ENCODE measurements at places on chromosomes 2 and 18.
A peak's percentile ranks its signal among the peaks of the same experiment; 100 is the strongest.

DNA sequence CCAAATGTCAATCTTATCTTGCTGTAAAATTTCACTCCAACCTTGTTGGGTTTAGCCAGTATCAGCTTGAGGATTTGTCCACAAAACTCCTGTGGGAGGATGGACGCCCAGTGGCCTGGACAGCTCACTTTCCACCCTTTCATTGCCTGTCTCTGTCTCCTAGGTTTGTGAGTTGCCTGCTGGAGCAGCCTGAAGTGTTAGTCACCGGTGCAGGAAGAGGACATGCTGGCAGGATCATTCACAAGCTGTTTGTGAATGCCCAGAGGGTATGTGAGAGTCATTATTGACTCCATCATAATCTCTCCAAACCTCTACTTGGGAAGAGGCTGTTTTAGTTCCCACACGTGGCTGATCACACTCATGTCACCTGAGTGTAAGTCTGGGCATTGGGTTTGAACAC is 112.3 kb downstream of the RAB3GAP1 start:
- no peak for DNase-seq

DNA sequence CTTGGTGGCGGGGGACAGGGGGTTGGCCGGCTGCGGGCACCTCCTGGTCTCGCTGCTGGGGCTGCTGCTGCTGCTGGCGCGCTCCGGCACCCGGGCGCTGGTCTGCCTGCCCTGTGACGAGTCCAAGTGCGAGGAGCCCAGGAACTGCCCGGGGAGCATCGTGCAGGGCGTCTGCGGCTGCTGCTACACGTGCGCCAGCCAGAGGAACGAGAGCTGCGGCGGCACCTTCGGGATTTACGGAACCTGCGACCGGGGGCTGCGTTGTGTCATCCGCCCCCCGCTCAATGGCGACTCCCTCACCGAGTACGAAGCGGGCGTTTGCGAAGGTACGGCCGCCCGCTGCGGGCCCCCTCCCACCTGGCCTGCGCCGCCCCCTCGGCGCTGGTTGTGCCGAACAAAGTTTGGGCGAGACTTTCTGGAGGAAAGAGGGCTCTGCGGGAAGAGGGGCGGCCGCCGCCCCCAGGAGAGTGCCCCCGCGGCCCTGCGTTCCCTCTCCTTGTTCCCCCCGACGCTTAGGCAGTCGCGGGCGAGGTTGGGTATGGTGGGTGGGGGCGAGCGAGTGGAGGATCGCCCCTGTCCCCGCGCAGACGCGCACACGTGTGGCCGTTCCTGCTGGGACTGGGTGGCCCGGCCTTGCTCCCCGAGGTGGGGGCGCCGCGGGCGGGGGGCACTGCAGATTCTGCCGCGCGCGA is 866 bp downstream of the CRIM1 start:
- DNase-seq, result peak; percentile 60

DNA sequence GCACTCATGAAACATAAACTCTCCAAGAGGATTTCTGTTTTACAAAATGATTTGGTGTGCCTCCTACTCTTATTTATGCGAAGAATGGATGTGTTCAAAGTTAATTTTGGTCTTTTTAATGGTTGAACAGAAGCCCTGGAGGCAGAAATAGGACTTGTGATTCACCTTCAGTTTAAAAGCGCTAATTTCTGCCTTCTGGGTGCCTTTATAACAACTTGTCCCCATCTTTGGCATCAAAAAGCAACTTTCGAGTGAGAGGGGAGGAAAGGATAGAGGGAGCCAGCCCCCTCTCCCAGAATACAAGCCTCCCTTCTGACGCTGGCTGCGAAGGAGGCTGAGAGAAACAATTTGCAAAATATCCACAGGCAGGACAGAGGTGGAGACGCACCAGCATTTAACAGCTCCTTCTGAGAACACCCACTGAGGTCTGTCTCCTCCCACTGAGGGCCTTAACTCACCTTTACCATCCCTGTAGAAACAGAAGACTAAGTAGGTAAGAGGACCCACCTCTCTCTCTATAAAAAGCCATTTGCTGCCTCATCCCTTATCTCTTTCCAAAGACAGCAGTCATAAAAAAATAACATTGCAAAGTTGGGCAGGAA is 24.3 kb upstream of the BCL11A start:
- DNase-seq, result no peak

- DNase-seq, result no peak
Observed at GRCh38 chr2:132825601-132826000, 155.6 kb upstream of the LYPD1 start.

DNA sequence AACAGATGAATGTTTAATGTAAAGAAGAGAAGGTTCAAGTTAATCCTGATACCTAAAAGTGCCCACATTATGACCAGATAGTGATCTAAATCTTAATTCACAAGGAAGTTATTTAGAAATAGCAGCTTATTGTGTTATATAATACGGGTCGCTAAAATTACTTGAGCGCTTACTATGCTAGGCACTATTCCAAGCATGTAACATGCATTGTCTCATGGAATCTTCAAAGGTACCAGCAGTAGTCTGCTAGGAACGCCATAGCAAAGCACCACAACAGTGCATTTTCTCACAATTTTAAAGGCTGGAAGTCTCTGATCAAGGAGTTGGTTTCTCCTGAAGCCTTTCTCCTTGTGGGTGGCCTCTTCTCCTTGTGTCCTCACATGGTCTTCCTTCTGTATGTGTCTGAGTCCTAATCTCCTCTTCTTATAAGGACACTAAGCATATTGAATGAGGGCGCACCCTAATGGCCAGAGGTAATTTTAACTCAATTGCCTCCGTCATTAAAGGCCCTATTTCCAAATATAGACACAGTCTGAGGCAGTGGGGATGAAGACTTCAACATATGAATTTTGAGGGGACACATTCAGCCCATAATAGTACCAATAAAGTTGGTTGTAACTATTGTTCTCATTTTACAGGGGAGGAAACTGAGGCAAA is 118.4 kb downstream of the LRRC30 start:
- no peak for DNase-seq

- DNase-seq, result no peak
Observed at GRCh38 chr2:218861645-218862318, 2.2 kb downstream of the WNT6 start.

- DNase-seq, result no peak
Observed at GRCh38 chr2:8421658-8422449, 260.0 kb upstream of the ID2 start.

GRCh38 chr2:45723857-45724256 is 72.4 kb downstream of the PRKCE start:
- no peak for DNase-seq

DNA sequence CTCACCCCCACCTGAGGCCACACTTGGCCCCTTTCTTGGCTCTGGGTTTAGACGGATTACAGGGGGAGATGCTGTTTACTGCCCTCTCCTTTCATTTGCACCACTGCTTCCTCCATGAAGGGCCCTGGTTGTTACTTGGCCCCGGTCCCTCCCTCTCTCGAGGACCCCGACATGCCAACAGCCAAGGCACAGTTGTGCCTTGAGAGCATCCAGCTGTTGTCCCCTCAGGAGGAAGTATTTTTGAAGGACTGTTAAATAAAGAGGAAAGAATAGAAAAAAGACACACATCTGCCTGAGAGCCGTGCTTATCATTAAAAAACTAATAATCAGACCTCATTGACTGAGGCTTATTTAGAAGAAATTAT is 44.0 kb downstream of the ITGB1BP1 start:
- no peak for DNase-seq

DNA sequence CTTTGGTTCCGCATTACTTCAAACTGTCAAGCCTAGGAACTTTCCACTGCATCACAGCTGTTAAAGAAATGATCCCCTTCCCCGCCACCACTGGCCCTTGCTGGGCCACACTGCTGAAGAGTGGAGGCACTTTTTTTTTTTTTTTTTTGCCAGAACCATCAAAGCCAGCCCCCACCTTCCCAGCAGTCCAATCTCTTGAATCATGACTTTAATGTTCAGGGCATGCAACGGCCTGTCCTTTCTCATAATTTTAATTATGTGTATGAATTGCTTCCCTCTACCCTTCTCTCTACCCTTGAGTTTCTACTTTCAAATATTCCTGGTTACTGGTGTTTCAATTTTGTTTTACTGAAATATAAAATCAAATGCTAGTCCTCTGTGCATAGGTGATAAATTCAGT is 102.1 kb upstream of the LMAN1 start:
- DNase-seq, result no peak

DNA sequence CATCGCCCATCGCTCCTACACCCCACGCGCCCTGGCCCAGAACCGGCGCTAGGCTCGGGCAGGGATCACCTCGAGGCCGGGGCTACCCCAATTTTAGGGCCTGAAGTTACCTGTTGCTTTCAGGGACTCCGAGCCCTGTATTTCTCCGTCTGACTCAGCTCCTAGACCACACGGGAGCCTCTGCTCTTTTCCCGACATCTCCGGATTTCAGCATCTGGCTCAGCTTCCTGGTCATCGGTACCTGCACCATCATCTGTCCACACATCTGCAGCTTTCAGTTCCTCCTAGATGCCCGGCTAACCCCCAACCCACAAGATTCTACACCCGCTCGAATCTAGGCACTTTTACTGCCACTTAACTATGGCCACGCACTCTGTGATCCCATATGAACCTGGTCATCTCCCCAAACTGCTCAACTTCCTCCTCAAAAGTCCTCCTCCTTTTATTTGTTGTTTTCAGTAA is 12.1 kb upstream of the HMSD start:
- no peak for DNase-seq

- DNase-seq, result peak; percentile 31
Observed at GRCh38 chr18:11518788-11519685, 90.4 kb upstream of the SLC35G4 start.

GRCh38 chr2:7886666-7887065 is 795.2 kb upstream of the ID2 start:
- DNase-seq, result no peak

- DNase-seq, result no peak
Observed at GRCh38 chr2:145987793-145988192, 1467.9 kb upstream of the ZEB2 start.

DNA sequence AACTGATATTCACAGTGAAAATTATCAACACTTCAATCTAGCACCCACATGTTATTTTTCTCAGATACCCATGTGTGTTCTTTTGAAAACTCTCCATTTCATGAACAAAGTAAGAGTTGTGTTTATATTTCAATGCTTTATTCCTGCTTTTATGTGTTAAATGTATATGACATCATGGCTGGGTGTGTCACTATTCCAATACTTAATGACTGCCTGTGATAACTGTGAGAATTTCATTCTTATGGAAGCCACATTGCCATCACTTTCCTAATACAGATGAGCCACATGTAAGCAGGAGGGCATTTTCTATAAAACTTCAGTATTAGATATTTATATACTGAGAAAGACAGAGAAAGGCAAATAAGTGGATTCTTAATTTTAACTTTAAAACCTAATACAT is 100.4 kb upstream of the FIGN start:
- DNase-seq, result no peak

DNA sequence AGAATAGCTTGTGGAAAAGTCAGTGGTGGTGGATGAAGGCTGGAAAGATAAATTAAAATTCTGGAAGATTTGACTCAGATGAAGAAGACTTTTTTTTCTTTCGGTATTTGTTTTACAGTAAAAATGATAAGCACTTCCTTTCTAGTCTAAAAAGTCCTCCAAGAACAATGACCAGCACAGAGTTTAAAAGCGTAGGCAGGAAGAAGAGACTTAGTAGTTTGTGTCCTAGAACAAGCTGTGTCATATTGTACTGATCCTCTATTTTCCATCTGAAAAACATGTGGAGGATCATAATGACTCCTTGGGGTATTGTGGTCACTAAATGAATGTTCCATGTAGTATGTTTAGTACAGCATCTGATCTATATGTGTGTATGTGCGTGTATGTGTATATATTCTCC is 132.4 kb upstream of the FSHR start:
- DNase-seq, result no peak

GRCh38 chr2:239209783-239210182 is 191.0 kb downstream of the HDAC4 start:
- DNase-seq, result no peak

DNA sequence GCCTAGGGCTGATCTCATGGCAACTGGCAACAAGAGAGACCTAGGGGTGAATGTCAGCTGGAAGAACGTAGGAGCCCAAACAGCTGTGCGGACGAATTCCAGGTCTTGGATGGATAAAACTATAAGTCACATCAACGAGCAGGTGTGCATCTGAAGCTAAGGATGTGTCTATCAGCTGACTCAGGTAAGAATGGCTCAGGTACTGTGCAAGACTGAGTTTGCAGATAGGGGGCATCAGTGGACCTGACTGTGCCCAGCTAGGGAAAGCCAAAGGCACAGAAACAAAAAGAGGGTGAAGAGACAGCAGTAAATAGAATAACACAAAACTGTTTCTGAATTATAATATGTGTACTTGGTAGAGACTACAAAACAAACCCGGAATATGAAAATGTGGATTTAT is 357.3 kb downstream of the ZEB2 start:
- DNase-seq, result no peak

DNA sequence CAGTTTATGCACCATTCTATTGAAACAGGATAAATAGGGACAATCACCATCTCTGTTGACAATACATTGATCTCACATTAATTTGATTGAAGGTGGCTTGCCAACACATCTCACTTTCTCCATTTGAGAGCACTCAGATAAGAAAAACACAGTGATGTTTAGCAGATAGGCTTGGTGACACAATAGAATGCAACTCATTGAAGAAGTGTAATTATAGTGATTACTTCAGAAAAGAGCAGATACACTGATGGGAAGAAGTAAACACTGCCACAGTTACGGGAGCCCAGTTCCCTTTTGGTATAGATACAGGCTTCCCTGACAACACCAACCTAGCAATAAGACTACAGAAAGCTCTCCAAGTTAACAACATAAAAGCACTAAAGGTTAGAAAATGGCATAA is 89.1 kb downstream of the FIGN start:
- DNase-seq, result no peak

DNA sequence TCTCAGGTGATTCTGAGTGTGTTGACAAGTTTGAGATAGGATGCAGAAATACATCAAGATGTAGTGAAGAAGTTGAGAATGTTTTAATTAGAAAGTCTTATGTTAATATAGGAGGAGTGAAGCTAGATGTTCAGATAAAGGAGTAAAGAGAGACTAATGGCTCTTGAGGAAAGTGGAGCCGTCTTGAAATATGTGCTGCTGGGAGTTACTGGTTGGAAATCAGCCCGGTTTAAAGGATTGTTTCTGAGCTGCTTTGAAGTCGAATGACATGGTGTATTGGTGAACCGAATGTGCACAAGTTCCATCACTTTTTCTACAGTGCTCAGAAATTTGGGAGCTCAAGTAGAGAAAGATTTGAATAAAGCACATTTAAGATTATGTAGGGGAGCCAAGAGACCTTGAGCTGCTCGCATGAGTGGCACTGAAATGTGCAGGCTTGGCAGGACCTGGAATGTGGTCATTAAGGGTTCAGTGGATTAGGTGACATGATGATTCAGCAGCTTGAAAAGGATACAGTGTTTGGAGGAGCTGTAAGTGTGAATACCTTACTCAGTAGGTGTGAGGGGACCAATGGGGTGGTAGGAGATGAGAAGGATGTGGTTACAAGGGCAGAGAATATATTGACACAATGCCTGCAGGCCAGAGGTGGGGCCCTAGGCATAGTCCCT is 68.6 kb downstream of the CAB39 start:
- no peak for DNase-seq

DNA sequence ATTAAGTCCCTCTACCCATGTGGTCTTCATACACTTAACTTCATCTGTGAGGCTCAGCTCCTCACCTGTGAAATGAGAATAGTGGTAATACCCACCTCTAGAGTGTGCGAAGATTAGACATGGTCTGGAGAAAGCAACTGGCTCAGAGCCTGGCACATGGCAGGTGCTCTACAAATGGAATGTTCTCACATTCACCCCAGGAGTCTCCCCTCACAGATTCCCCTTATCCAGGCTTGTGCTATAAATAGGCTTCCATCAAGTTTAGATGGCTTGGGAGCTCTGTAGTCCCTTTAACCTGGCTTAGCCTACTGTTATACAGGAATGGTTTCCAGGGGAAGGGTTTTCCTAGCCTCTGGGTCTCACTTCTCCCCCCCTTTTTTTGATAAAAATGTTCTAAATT is 455.9 kb downstream of the RNF144A start:
- no peak for DNase-seq
